ENCODE measurements at places on chromosomes 7 and 10. TPM values are rescaled to one million over a fixed set of nuclear protein-coding genes. Genes with fewer than 3 reads are reported as not detected.

GRCh38 chr10:108358912-108359311, 1194.4 kb upstream of the SORCS1 start:
- peak; percentile 100 for ATAC-seq

DNA sequence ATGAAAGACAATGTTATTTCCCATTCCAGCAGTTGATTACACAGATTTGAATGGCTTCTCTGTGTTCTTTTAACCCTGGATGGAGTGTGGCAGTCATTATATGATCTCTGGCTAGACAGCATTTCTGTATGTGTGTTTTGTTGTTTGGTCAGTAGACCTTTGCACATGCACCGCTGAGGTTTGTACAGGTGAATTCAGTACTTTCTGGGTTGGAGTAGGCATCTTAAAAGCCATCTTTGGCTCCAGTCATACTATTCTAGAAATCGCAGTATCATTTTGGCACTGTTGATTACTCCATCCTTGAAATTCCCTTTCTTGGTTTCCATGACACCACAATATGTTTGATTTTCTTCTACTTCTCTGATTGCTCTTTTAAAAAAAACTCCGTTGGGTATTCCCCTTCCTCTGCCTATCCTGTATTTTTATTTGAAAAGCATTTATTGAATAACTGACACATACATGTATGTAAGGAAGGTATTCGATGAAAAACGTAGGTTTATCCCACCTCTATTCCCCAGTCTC, 29.9 kb downstream of the TAS2R41 start:
- no peak for ATAC-seq

DNA sequence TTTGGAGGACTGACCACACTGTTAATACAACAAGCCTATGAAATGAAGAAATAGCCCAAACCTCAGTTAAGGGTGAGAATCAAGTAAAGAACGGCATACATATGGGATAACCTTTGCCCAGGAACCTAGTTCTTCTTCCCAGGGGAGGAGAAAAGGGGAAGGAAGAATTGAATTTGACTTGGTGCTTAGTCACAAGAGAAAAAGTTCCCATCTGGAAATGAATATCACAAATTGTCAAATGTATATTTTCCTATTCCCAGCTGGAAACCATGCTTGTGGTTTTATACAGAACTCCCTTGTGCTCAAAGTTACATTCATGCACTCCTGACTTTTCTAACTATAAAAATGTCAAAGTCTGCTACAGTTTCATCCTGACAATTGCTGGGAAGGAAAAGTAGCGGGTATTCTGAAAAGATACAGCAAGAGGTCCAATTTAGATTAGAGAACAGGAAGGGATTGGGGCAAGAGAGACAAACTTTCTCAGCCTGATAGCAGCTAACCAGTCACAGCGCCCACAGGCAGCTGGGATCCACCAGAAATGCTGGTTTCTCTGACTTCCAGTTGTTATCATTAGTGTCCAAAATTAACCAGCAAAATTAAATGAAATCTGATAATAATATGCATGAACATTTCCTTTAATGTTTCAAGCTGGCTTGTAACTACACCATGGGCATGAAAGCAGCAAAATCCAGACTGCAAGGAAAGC, 18.6 kb upstream of the GSAP start:
- no peak for ATAC-seq

The NYAP1 gene
- total RNA-seq, result 0.81 TPM

The CLRN3 gene
- total RNA-seq, result not detected

Measured in motor neuron (in vitro differentiated cells).